Activated CD4-positive, alpha-beta T cell treated with anti-CD3 and anti-CD28 coated beads, Interleukin-2, amount 50 U/mL, for 1 hour (primary cell): ENCODE measurements at places on chromosomes 6 and 20.

GRCh38 chr6:37985355-37985754 is 165.8 kb downstream of the ZFAND3 start:
- no peak for DNase-seq

DNA sequence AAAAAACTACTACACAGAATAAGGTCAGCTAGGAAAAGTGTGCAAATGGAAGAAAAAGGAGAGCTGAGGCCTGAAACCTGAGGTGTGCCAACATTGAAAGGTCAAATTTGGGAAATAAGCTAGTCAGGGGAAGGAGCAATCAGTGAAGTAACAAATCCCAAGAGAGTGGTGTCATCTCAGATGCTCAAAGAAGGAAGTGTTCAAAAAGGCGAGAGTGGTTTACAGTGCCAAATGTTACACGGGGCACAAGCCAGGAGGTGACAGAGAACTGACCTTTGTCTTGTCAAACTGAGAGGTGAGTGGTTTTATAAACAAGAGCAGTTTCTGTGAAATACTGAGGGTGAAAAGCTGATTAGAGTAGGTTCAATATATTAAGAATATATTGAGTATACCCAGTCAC is 83.0 kb upstream of the TCF21 start:
- DNase-seq, result no peak

GRCh38 chr20:22681591-22682248 is 97.3 kb upstream of the FOXA2 start:
- no peak for DNase-seq

- DNase-seq, result no peak
Observed at GRCh38 chr6:158043008-158043407, 61.3 kb downstream of the SYNJ2 start.

- no peak for DNase-seq
Observed at GRCh38 chr20:37543828-37544227, 16.2 kb upstream of the BLCAP start.

DNA sequence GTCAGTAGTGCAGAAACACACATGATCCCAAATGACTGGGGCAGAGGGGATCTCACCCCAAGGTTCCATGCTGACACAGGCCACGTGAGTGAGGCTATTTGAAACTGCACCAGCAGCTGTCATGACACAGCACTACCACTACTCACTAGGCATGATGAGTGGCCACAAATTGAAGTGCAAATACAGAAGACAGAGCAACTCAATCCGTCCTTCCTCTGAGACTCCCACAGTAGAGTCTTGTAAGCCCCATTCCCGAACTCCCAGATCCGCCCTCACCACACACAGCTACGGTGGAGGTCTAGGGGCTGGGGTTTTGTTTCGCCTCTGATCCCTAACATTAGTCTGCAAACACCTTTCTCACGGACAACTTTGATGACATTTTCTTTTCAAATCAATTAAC is 113.3 kb upstream of the NUP153 start:
- no peak for DNase-seq

GRCh38 chr6:162973980-162974379 is 246.2 kb downstream of the PACRG start:
- DNase-seq, result no peak

- no peak for DNase-seq
Observed at GRCh38 chr20:50528804-50529351, 18.7 kb downstream of the PTPN1 start.

DNA sequence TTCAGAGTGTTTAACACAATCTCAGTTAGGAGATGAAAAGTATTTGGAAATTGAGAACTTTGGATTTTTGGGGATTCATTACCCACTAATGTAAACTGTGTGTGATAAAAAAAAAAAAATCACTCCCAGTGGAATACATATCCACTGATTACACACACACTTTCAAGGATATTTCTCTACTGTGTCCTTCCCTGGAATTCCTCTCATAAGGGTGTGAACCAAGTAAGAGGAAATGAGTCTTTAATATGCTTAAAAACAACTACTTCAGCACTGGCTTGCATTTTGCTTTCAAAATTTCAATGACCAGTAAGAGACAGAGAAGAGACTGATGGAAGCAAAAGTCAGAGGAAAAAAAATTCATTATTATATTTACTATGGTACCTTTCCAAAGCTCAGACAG is 24.5 kb upstream of the MYCT1 start:
- DNase-seq, result no peak

DNA sequence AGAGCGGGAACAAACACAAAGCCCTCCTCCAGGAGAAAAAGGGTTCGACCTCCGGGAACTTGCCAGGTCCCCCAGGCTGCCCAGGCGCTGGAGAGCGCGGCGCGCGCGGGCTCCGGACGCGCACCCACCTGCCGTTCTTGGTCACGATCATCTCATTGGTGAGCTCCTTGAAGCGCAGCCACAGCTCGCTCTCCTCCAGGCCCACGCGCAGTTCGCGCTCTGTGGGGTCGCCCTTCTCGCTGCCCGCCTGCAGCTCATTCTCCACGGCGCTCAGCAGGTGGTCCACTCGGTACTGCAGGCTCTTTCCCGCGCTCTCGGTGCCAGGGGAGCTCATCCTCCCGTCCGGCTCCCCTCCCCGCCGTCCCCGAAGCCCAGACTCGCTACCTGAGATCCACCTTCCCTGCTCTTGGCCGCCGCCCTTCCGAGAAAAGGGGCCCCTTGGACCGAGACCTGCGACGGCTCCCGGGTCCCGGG is 356 bp downstream of the TBXT start:
- DNase-seq, result no peak

DNA sequence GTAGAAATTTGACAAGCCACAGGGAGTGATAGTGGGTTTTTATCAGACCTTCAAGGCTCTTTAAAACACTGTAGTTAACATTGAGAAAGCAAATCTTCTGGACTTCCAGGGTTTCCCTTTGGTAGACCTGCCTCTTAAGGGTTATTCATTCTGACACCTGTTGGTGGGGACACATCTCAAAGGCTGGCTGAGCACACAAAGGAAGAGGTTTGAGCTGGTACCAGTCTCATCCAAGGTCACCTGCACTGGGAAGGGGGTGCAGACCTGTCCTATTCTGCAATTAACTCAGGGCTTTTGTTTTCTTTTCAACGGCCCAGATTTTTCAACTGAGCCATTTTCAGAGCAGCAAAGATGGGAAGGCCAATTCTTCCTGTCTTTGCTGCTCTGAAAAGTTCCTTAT is 45.6 kb downstream of the EDN1 start:
- no peak for DNase-seq

GRCh38 chr20:62300319-62300718 is 2.5 kb upstream of the ADRM1 start:
- DNase-seq, result no peak

- no peak for DNase-seq
Observed at GRCh38 chr6:48613231-48613949, 502.4 kb upstream of the PTCHD4 start.

DNA sequence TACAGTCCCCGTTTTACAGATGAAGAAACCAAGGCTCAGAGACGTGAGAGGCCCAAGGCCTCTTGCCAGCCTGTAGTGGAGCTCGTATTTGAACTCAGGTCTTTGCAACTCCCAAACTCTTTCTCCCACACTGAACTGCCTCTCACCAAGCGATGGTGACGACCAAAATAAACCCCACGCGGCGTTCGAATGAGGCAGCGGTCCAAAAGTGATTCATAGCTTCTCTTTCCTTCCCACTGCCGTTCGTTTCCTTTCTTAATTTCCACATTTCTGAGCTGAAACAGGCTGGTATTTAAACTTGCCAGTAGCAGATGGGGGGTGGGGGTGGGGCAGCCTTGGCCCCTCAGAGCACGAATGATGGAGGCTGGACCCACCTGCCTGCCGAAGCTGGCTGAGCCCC is 252.9 kb upstream of the KCNG1 start:
- DNase-seq, result no peak

GRCh38 chr6:87342829-87343228 is 1.8 kb upstream of the C6orf163 start:
- DNase-seq, result no peak

GRCh38 chr20:34190679-34191090 is 50.5 kb upstream of the ASIP start:
- peak; percentile 15 for DNase-seq

- DNase-seq, result peak; percentile 77
Observed at GRCh38 chr6:111997078-111997852, 56.6 kb upstream of the CCN6 start.

- DNase-seq, result no peak
Observed at GRCh38 chr6:150088481-150089154, 19.7 kb upstream of the ULBP3 start.
